NCI-H774 (cell line): ENCODE measurements at places on chromosomes 5 and 9.

DNA sequence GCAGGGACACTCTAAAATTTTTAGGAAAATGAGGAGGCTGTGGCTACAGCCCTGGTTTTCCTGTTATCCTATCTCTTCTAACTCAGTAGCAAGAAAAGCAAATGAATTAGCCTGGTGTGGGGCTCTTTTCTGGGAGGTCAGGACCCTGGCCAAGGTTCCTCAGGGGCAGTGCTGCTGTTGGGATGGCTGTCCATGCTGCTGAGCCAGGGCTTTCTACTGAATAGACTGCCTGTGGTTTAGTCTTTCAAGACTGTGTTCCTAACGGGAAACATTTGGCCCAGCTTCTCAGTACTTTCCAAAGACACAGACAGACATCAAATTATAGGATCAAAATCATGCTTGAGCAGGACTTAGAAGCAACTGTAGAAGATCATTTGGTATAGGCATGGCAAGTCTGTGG lies 18.1 kb downstream of the TNC start:
- DNase-seq, result no peak

DNA sequence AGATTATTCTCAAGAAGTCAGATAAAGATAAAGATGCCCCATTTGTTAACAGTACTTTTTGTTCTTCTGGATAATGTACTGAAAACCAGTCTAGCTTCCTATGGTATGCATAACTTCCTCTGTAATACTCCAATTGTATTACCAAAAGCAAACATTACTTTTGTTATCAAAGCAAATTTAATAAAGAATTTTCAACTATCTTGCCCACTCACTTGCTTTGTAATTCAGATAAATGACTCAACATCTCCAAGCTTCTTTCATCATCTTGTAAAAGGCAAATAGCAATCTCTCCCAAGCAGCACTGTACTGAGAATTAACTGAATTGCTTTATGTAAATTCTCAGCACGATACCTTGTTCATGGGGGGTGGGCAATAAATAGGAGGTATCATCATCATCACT lies 98.3 kb downstream of the NFIB start:
- DNase-seq, result no peak

DNA sequence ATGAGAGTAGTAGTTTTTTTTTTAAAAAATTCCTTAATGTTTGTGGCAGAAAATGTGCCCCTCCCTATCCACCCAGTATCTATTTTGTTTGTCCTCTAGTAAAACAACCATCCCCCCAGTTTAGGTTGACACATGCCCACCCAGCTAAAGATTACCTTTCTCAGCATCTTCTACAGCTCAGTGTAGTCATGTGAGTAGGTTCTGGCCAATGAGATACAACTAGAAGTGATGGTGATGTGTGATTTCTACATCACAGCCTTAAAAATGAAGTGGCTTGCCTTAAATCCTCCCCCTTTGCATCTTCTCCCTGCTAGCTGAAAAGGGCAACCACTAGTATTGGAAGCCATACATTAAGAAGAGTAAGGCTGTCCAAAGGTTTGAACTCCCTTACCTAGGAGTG lies 14.9 kb downstream of the CHD1 start:
- DNase-seq, result no peak

DNA sequence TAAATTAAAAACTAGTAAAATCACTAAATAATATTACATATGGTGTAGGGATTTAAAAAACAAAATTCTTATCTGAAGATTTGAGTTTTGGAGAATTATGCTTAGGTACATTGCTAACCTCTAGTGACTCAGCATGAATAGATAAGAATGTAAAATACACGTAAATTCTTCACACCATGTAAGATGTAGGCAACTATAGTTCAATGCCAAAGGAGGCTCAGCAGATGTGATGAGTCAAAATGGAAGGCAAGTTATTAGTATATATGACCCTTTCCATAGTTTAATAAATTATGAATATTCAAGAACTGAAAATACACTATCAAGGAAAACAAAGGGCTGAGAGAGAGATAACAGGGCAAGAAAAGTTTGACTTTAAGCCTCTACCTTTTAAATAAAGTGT lies 79.0 kb downstream of the MRPS30 start:
- no peak for DNase-seq

DNA sequence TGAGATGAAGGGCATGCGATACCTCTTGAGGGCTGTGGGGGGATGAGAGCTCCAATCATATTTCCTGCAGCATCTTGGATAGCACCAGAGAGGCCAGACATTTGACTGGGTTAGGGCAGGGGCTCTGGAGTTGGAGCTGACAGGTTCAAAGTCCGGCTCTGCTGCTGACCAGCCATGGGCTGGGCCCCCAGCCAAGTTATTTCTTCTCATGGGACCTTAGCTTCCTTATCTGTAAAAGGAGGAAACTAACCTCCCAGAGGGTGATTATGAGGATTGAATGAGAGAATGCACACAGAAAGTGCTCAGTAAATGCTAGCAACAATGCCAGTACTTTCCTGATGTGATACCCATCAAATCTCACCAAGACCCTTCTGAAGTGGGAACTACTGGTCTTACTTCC lies 65.2 kb upstream of the SLC25A51 start:
- DNase-seq, result no peak

- DNase-seq, result no peak
Observed at GRCh38 chr5:180041301-180042274, 30.0 kb downstream of the RNF130 start.

DNA sequence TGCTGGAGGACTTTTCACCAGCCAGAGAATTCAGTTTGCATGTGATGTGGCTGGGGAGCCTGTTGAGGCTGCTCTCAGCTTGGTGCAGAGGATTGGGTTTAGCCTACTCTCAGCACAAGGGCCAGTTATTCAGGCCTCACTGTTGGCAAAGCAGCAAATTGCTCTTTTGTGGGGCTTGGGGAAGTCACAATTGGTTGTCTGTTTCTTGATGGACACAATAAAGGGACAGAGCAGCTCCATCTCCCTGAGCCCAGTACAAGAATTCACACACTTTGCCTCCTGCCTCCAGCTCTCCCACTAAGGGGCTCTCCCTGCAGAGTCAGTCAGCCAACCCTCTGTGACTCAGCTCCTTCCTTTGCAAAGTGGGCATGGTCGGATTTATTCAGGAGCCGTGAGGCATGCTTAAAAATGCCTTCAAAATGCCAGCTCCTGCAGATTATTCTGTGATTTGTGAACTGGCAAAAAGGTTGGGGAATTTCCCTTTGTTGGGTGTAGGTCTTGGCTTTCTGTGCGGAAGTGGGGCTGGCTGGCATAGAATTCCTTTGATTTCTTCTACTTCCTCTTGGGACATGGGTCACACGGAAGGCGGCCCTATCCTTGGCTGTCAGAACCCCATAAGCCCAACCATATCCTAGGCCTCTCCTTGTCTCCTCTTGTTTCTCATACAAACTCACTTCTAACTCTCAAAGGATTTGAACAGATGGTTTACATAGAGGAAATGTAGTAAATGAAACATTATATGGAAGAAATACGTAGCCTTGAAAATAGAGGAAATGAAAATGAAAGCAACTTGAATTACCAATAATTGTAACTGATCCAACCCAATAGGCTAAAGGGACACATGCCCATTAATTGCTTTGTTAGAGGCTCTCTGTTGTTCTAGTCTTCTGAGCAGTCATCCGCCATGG lies 118.7 kb upstream of the CD180 start:
- DNase-seq, result no peak

- DNase-seq, result no peak
Observed at GRCh38 chr5:474840-475661, 32.1 kb downstream of the EXOC3 start.

- DNase-seq, result no peak
Observed at GRCh38 chr5:157378509-157378908, 81.5 kb upstream of the NIPAL4 start.

DNA sequence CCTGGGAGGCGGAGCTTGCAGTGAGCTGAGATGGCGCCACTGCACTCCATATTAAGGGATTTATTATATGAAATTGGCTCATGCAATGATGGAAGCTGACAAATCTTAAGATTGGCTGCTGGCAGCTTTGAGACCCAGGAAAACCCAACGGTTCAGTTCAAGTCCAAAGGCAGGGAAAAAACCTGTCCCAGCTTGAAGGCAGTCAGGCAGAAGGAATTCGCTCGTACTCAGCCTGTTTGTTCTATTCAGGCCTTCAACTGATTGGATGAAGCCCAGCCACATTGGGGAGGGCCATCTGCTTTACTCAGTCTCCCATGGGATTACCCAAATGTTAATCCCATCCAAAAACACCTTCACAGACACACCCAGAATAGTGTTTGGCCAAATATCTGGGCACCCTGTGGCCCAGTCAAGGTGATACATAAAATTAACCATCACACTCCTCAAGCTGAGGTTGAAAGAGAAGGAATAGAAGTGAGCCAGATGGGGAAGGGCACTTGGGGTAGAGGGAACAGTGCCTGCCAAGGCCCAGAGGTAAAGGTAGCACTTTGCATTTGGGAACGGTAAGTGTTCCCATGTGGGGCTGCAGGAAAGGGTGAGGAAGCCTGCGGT lies 8.5 kb upstream of the ORM1 start:
- DNase-seq, result no peak

GRCh38 chr5:159912033-159912800 lies 4.1 kb upstream of the ADRA1B start:
- no peak for DNase-seq

DNA sequence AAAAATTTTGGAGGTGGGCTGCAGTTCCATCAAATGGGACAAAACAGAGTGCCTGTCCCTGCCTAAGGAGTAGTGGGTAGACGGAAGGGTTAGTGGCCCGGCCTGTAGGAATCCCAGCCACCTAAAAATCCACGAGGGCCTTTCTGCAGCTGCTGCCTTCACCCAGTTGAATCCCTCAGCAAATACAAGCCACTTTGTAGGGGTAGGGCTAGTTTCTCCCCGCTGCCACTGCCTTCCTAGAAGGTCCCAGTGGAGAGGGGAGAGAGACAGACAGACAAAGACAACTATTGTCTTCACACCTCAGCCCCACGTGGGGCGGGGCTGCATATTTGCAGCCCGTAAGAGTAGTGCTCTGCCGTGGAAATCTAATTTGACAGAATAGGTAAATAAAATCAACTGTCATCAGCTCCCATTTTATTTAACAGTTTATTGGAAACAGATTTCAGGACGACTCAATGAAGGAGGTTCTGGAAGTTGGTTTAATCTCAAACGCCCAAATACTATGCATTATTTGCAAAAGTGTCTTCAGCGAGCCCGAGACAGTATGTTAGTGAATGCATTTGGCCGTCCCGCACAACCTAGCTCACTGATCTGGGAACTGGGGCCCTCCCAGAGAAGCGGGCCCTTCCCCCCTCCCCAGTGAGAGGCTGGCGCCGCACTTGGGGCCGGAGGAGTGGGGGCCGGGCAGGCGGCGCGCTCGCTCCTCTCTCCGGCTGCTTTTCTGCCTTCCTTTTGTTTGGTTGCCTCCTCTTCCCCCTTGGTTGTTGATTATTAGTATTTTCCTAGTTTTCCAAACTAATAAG lies 67.6 kb upstream of the TBCA start:
- DNase-seq, result no peak

DNA sequence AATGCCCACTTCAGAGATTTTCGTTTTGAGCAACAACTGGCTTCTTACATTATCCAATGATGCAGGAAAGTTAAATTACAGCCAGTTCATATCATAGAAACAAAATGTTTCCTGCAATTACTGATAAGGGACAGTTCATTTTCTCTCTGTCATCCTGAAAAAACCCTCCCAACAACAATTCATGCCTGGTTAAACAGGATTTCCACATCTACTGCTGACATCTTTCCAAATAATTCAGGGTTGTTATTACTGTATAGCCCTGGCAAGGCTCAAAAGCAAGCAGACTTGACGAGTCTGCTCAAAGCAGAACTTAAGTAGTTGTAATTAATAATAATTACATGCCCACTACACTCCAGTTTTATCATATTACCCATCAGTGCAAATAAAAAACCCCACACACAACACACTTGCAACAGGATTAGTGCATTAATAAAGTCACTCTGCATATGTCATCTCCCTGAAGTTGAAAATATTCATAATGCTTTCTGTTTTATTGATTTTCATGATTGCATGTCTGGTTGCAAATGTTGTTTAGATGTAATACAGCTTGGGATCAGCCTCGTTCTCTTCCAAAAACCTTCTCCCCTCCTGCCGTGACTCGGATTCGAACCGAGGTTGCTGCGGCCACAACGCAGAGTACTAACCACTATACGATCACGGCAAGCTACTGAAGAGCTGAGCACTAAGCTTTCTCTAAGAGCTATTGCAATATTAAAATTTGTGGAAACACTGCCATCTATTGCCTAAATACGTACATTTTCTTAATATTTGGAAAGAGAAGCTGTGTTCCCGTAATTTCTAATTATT lies 119.6 kb upstream of the NFIB start:
- DNase-seq, result peak; percentile 56

DNA sequence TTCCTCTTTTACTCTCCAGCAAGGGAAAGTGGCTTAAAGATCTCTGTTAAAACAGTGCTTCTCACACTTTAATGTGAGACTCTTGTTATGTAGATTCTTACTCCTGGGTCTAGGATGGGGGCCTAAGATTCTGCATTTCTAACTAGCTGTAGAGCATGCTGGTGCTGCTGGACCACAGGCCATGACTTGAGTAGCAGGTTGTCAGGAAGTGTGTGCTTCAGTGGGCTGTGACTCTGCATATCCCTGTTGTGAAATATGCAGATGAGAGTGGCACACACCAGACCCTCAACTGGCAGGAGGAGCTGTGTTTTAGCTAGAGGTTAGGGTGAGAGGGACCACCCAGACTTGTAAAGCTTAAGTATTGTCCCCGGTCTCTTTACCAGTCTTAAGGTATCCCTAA lies 191.1 kb upstream of the DMRT1 start:
- DNase-seq, result no peak

- no peak for DNase-seq
Observed at GRCh38 chr9:103082494-103082893, 87.4 kb downstream of the CYLC2 start.

DNA sequence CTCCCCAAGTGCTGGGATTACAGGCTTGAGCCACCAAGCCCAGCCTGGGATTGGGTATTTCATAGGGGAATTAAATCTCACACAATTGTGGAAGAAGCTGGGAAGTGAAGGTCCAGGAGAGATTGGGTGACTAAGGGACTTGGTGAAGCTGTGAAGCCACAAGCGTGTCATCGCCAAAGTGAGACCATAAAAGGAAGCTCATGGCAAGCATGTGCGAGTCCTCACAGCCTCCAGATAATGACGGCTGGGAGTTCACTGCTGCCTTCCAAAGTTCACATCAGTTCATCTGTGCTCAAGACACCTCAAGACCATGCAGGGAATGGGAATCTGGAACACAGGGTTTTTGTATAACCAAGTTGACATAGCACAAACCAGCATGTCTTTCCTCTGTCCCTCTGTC lies 210.6 kb downstream of the MARCHF11 start:
- no peak for DNase-seq

DNA sequence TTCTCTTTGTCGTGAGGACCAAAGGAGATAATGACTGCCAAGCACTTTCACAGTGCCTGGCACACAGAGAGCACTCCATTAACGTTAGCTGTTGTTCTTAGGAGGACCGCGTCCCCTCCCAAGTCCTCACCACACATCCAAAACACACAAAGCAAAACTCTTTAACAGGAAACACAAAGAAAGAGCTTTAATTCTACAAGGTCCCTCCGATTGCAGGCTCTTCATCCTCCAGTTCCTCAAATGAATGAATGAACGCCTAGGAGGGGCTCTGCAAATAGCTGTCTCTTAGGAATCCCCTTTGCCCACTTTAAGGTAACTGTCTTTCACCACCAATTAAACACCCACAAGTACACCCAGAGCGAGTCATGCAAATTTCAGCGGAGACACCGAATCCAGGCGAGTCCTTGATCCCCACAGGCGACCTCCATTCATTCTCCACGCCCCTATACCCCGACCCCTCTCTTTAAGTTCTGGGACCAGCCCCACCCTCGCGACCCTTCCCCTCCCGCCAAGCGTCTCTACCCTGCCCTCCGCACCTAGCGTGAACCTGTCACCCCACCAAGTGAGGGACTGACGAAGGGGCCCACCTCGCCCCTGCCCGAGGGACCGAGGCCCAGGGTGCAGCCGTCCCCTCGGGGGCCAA lies 644 bp downstream of the TSC1 start:
- no peak for DNase-seq
